ENCODE measurements at places on chromosomes 13 and 19. TPM values are rescaled to one million over a fixed set of nuclear protein-coding genes. Genes with fewer than 3 reads are reported as not detected.

DNA sequence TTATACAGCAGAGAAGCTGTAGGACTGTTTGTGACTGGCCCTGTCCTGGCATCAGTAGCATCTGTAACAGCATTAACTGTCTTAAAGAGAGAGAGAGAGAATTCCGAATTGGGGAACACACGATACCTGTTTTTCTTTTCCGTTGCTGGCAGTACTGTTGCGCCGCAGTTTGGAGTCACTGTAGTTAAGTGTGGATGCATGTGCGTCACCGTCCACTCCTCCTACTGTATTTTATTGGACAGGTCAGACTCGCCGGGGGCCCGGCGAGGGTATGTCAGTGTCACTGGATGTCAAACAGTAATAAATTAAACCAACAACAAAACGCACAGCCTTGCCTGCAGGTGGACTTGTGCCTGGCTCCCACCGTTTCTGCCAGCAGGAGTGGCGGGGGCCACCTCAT, 27.3 kb upstream of the LDLR start:
- no peaks in the 10 kb centered on the region for H3K27me3 ChIP-seq
- no peak for DNase-seq
- peaks cover 7% of the 10 kb centered on the region for H3K4me1 ChIP-seq
- H3K36me3 ChIP-seq: peaks cover 2% of the 10 kb centered on the region
- no peak overlapping the region for H3K27ac ChIP-seq

GRCh38 chr13:72534951-72535640, 192.3 kb downstream of the MZT1 start:
- no peaks in the 10 kb centered on the region for H3K36me3 ChIP-seq
- no peaks in the 10 kb centered on the region for H3K27me3 ChIP-seq
- H3K4me3 ChIP-seq: no peak overlapping the region

DNA sequence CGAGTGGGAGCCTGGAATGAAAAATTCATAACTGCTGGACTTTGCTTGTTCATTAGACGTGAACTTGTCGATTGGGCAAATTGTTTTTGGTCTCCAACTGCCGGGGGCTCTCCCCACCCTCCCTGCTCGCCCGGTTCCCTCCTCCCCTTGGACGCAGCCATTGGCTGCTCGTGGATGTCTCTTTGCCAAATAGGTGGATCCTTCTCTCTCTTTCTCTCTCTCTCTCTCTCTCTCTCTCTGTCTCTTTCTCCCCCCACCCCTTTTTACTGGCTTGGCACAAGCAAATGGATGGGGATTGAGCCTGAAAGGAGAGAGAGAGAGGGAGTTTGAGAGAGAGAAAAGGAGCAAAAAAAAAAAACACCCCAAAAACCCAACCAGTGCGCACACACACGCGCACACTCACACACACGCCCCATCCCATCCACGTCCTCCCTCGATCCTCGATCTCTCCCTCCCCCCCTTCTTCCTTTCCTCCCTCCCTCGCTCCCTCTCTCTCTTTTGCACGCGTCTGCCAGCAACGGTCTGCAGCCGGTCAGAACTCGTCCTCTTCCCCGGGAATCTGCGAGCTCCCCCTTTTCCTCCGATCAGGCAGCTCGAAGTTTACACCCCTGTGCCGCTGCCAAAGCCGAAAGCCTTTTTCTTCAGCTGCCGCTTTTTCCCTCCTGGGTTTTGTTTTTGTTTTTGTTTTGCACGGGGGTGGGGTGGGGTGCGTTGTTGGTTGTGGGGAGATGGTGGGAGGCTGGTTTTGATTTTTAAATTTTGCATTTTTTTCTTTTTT, 27.8 kb downstream of the NFIX start:
- no peaks in the 10 kb centered on the region for H3K27me3 ChIP-seq
- H3K27ac ChIP-seq: peak overlapping the region; percentile 64
- H3K4me1 ChIP-seq: peaks cover 64% of the 10 kb centered on the region
- no peak overlapping the region for H3K4me3 ChIP-seq

DNA sequence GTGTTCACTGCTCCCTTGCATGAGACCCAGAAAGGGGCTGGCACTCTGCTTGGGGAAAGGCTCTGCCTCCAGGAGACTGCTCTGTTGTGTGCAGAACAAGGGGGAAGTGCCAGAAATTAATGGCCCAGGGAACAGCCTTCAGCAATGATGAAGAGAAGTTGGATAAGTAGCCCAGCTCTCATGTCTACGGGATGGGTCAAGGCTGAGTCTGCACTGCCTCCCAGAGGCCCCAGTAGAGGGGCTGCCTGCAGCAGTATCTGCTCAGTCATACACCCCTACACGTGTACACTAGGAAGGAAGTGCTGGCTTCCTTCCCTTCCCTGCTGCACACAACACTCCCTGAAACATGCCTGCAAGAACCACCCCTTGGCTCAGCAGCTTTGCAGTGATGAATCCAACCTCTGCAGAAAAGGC, 54.6 kb upstream of the URI1 start:
- H3K4me1 ChIP-seq: no peaks in the 10 kb centered on the region
- no peak overlapping the region for H3K4me3 ChIP-seq
- H3K36me3 ChIP-seq: no peaks in the 10 kb centered on the region
- no peak for DNase-seq
- H3K27me3 ChIP-seq: no peaks in the 10 kb centered on the region

The ZNF628 gene
- 3.4 TPM for total RNA-seq

The CABP5 gene
- total RNA-seq: not detected

The ARHGEF7 gene
- 27.5 TPM for total RNA-seq

All from body of pancreas (tissue), 4 donors.